ENCODE measurements at places on chromosomes 7 and 10. TPM values are rescaled to one million over a fixed set of nuclear protein-coding genes. Genes with fewer than 3 reads are reported as not detected.
A peak's percentile ranks its signal among the peaks of the same experiment; 100 is the strongest.

CYP26C1 gene
- total RNA-seq = not detected

SFTPA1 gene
- total RNA-seq = 1.2 TPM

C10orf53 gene
- total RNA-seq = not detected

DNA sequence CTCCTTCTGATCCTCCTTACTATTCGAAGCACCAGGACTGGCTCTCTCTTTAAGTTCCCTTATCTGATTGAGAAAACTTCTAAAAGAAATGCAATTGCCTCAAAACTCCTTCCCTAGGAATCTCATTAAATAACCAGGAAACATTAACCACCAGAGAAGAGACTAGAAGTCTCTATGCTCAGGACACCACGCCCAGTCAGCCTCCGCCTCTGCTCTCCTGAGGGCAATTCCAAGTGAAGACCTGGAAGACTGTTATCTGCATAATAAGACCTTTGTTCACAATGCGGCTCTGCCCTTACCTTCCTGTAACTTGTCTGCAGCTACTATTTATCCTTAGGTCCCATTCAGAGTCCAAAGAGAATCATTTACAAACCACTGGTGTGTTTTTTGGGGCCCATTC lies 78.8 kb downstream of the ELMO1 start:
- no peak for DNase-seq

DNA sequence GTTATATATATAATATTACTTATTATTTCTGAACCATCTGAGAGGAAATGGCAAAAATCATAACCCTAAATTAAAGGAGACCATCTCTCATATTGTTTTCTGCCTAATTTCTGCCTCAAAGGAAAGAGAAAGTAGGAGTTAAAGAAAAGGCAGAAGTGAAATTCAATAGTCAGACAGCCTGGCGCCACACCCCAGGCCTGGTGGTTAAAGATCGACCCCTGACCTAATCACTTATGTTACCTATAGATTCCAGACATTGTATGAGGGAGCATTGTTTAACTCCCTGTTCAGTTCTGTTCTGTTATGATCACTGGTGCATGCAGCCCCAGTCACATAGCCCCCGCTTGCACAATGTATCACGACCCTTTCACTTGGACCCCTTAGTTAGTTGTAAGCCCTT lies 24.9 kb upstream of the CHST3 start:
- no peak for DNase-seq

- no peak for DNase-seq
Measured at GRCh38 chr10:75034131-75034512, 77.3 kb upstream of the SAMD8 start.

DNA sequence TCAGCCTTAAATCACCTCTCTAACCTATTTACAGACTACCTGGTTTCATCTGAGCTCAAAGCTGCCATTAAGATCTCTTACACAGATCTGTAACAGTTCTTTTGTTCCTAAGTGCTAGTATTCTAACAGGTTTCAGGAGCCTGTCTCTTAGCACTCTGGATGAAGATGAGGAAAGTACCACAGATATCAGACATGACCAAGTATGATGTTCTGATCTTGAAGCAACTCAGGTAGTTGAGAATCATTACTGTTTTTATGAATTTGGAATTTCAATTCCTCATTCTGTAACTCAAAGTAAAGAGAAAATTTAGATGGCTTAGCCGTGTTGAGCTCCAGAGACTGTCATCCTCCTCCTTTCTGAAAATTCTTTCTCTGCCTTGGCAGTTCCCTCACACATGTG lies 30.8 kb downstream of the CCDC186 start:
- no peak for DNase-seq

- peak; percentile 53 for DNase-seq
Measured at GRCh38 chr7:44967571-44968446, 11.0 kb downstream of the MYO1G start.

- peak; percentile 40 for DNase-seq
Measured at GRCh38 chr7:156460858-156461627, 179.5 kb upstream of the RNF32 start.

Data from stomach (tissue), 19 donors.